ENCODE measurements at places on chromosomes 11 and 22. TPM values are rescaled to one million over a fixed set of nuclear protein-coding genes. Genes with fewer than 3 reads are reported as not detected.
A peak's percentile ranks its signal among the peaks of the same experiment; 100 is the strongest.

- H3K27ac ChIP-seq: no peak overlapping the region
- H3K4me3 ChIP-seq: peak overlapping the region; percentile 61
- H3K4me1 ChIP-seq: peaks cover 9% of the 10 kb centered on the region
- DNase-seq: peak; percentile 72
- H3K36me3 ChIP-seq: no peaks in the 10 kb centered on the region
- H3K27me3 ChIP-seq: peaks cover 35% of the 10 kb centered on the region
These were observed 519 bp upstream of the ART5 start for GRCh38 chr11:3642071-3642951.

C11orf65 gene
- total RNA-seq: 0.58 TPM

OR10D3 gene
- not detected for total RNA-seq

- peaks cover 26% of the 10 kb centered on the region for H3K36me3 ChIP-seq
- H3K27me3 ChIP-seq: no peaks in the 10 kb centered on the region
- no peak overlapping the region for H3K4me3 ChIP-seq
- DNase-seq: no peak
- no peaks in the 10 kb centered on the region for H3K4me1 ChIP-seq
These were observed 29.5 kb downstream of the C2CD3 start for GRCh38 chr11:74141241-74141695.

- no peaks in the 10 kb centered on the region for H3K36me3 ChIP-seq
- peaks cover 26% of the 10 kb centered on the region for H3K4me1 ChIP-seq
- H3K4me3 ChIP-seq: no peak overlapping the region
- DNase-seq: no peak
- no peaks in the 10 kb centered on the region for H3K27me3 ChIP-seq
These were observed 4.2 kb downstream of the STARD10 start for GRCh38 chr11:72789493-72790131.

Data from activated CD4-positive, alpha-beta memory T cell treated with anti-CD3 and anti-CD28 coated beads, Interleukin-2, amount 10 ng/mL, durations not matched to agents 7 days and 5 days (primary cell).